ENCODE measurements at places on chromosomes 1 and 21.

DNA sequence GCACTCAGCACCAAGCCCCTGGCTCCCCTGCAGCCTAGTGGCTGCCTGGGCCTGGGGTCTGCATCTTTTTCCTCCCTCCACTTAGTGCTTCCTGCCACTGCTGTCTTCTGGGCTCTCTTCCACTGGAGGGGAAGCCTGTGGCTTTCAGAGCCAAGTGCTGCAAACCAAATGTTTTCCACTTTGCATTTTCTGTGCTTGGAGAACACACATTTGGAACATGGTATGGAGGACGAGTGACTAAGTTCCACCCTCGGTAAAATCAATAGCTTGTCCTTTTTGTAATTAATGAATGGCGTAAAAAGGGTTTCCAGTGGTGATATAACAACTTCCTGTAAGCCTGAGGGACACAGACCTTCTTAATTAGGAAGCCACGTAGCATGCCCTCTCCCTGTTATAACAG, 10.1 kb upstream of the GPR153 start:
- no peak for DNase-seq

- no peak for DNase-seq
Observed at GRCh38 chr1:210223226-210223904, 9.2 kb upstream of the SERTAD4 start.

- no peak for DNase-seq
Observed at GRCh38 chr1:238329671-238330070, 438.9 kb upstream of the ZP4 start.

DNA sequence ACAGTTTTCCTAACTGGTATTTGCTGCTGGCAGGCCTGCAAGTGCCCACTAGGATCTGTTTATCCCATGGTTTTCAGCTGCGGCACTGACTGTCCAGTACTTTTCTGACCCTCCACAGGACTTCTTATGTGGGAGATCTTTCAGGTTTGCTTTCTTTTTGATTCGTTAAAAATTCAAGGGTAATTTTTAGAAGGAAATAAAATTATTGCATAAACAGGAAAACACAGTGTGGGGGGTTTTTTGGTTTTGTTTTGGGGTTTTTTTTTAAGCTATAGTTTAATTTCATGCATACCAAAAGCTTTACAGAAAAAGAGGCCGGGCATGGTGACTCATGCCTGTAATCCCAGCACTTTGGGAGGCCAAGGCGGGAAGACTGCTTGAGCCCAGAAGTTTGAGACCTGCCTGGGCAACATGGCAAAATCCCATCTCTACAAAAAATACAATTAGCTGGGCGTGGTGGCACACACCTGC, 3.6 kb downstream of the NIBAN1 start:
- no peak for DNase-seq

DNA sequence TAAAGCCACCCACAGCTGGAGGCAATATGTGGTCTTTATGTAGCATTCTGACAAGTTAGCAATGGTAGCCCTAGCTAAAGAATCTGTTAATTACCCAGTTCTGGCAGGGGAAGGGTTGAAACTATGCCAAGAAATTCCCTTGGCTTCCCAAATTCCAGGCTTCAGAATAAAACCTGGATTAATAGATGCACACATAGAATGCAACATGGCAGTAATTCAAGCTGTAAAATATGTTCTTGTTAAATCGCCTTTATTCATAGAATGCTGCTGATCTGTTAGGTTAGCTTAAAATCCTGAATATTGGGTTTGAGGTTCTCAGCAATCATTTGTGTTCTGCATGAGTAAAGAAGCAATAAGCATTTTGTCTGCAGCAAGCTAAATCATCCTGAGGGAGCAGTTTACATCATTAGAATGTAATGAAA, 80.1 kb downstream of the ZNF326 start:
- DNase-seq, result peak; percentile 60

DNA sequence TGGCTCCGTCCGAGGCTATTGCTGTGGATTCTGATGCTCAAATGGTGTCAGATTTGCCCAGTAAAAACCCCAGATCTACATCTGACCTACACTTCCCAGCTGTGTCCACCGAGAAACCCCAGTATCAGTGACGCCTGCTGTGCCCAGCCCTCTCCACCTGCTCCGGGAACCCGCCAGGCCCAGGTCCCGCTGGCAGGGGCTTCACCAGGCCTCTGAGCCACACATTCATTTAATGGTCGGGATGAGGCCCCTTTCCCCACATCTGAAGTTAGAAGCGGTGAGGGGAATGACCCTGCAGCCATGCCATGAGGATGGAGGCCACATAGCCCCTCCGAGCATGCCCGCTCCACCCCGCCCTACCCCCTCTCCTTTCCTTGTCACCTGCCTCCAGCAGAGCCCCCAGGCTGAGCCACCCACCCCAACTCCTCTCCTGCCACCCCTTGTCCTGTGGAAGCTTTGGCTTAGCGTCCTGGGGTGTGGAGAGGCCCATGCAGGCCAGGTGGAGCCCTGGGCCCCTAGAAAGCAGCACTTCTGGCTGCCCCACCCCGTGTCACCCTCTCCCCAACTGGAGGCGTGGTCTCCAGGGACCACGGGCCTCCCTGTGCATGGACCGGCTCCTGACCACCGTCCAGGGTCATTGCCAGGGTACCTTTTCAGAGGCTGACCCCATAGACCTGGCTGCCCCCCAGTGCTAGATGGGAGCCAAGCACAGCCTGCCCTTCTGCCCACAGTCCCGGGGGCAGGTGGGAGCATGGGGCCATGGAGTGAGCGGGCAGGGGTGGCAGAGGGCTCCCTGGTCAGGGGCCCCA, 8.0 kb downstream of the TNFRSF14 start:
- no peak for DNase-seq

- no peak for DNase-seq
Observed at GRCh38 chr1:26003756-26004155, 5.9 kb upstream of the PAFAH2 start.

DNA sequence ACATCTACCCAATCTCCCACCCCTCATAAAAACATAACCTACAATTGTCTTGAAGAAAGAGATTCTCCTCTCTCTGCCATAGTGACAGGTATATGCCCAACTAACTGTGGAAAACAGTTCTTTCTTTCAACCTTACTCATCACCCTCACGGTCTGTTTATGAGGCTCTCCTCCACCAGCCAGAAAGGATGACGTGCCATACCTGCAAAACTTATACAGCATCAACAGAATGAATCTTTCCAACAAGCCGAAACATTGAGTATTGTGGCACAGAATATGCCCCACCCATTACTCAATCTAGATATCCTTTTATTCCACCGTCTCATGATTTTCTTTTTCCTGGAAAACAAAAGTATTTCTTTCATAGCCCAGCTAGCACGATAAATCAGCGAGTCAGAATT, 55.7 kb downstream of the RBM11 start:
- no peak for DNase-seq

- DNase-seq, result no peak
Observed at GRCh38 chr1:241457421-241457820, 62.1 kb downstream of the FH start.

Measured in SHP77 (cell line).